LoVo (cell line): ENCODE measurements at places on chromosomes 6 and 20.

DNA sequence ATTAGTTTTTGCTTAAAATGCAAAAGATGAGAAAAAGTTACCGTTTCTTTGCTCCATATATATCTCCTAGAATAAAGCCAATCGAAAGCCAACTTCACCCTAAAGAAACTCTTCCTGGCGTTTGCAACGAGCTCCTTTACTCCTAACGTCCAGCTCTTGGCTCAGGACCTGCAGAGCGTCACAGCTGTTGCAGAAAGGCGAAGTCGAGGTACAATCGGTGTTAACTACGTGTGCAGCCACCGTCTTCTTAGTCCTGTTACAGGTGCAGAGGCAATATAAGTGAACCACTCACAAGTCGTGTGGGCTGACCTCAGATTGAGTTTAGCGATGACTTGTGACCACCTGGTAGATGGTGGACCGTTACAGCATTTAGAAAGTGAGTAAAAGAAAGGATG, 113.1 kb downstream of the TRIM27 start:
- DNase-seq, result no peak

DNA sequence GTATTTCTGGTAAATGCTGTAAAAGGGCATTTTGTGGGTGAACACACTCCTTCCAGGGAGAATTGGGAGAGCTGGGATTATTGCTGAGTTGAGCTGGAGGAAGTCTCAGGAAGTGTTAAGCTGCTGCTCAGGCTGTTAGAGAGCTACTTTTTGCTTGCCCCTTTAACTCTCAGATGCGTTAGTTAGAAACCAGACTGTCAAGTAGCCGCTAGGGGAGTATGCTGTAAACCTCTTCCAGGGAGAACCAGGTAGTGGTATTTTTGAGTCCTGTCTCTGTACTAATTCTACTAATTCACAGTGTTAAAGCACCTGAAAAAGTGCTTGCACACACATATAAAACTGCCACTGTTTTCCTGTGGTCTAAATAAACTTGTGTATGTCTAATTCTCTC, 6.6 kb upstream of the GFRAL start:
- DNase-seq, result no peak

DNA sequence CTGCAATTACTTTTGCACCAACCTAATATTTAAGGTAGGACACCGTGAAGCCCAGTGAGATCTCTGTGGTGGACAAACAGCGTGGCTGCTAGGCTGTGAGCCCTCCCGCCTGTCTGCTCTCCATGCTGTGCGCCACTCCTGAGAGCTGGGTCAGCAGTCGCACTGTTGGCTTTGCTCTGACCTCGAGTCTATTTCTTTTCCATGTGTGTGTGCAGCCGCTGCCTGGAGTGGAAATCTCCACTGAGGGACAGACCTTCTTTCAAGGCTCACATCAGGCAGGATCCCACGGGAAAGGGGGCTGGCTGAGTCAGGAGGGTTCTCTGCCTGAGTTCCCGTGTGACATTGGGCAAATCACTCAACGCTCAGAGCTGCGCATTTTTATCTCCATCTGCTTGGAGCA, 27.1 kb downstream of the RIPOR3 start:
- DNase-seq, result no peak

DNA sequence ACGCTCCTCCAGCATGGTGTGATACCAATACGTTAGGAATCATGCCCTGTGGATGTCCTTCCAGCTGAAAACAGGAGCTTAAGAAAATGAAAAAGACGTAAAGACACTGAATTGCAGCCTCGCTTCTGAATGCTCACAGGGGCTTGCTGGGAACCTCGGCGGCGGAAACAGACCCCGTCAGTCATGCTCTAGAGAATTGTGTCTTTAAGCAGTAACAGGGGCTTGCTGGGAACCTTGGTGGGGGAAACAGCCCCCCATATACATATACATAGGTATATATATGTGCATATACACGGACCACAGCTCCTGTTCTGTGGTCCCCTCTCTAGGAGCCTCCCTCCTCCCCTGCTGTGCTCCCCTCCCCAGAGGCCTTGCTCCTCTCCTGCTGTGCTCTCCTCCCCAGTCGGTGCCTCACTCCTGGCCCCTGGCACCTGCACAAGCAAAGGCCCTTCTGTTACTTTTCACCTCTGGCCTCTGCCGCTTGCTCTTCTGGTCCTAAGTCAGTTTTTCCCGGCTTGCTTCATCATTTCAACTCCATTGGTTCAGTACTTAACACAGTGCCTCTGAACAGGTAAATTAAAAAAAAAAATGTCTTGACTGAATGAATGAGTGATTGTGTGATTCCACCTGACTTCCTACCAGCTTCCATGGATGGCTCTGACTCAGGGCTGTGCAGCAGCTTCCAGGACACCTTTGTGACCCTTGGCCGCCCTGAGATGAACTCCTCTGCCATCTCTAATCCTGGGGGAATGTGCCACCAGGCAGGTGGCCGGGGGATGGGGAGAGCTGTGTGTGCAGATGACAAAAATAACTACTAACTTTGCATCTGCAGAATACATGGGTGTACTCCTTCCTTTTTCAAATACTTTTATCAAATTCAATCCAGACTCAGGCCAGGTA, 246.1 kb downstream of the SMOC2 start:
- DNase-seq, result no peak

DNA sequence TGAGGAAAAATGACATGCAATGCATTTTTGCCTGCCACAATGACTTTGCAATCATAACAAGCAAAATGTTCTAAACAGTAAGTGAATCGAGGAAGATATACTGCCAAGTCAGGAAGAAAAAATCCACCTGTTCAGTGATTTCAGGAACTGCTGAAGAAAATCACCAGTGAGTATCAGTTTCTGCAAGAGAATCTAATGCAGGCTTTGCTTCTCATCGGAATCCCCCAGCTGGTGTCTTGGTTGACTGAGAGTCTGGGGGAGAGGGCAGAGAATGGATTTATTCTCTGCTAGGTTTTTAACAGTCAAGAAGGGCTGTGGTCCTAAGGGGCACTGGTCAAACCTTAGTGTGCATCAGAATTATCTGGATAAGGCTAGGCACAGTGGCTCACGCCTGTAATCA, 363.4 kb downstream of the CDH26 start:
- no peak for DNase-seq

- DNase-seq, result no peak
Measured at GRCh38 chr6:125598422-125598821, 151.0 kb upstream of the HEY2 start.

- no peak for DNase-seq
Measured at GRCh38 chr20:15854911-15855310, 718.3 kb downstream of the KIF16B start.

GRCh38 chr6:54291146-54291545, 17.1 kb upstream of the TINAG start:
- DNase-seq, result no peak

GRCh38 chr6:106258726-106259125, 66.8 kb downstream of the ATG5 start:
- DNase-seq, result no peak

DNA sequence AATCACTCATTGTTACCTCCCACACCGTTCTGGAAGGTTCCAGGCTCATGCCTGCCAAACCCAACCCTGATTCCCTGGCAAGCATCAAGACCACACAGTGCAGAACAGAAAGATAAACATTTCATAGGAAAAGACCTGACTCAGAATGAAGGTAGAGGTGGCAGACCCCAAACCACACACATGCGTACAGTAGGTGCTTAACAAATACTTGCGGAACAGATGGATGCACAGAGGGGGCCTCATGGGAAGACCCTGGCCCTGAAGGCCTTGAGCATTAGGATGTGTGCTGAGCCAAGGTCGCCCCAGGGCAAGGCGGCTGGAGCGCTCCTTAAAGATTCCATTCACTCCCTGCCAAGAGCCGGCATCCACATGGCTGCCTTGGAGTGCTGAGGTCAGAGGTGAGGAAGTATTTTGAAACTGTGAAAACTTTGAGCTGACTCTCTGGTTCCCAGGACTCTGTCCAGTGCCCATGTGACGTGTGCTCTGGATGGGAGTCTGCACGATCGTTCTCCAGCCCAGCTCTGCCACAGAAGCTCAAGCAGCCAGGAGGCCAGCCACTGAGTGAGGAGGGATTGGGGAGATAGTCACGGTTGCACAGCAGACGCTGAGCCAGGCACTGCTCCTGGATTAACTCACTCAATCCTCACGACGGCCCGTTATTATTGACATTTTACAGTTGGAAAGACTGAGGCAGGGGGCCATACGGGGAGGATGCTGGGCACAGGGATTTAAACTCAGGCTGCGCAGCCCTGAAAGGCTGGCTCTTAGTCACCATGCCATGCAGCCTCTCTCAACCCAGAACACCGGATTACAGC, 65.5 kb upstream of the AFDN start:
- no peak for DNase-seq

DNA sequence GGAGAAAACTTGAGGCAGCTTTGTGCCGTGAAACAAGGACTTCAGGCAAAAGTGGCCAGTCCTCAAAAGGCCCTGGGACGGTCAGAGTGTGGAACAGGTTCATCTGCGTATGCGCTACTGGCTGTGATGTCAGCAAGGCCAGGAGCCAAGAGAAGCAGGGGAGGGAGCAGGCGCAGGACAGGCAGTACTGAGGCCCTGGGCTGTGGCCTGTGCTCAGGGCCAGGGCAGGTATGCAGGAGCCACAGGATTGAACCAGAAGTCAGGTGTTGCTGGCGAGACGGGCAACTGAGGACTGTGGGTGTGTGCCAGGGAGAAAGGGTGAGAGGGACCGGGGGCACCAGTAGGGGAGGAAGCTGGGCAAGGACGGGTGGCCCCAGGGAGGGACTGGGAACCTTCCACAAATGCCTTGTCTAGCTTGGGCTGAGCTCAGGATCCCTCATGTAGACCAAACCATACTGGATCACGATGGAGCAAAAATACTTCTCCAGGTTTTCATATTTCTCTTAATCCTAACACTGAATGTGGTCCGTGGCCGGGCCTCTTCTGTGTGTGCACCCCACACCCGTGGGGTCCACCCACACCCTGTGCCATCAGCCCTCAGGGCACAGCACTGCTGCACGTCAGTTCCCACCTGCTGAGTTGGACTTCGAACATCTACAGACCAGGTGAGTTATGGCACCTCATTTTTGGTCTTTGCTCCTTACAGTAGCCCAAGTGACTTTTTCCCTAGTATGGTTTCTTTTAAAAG, 46.9 kb downstream of the GINS1 start:
- no peak for DNase-seq

GRCh38 chr20:51340451-51340840, 202.1 kb downstream of the NFATC2 start:
- DNase-seq, result no peak

GRCh38 chr6:83038246-83038645, 27.4 kb downstream of the UBE3D start:
- no peak for DNase-seq

DNA sequence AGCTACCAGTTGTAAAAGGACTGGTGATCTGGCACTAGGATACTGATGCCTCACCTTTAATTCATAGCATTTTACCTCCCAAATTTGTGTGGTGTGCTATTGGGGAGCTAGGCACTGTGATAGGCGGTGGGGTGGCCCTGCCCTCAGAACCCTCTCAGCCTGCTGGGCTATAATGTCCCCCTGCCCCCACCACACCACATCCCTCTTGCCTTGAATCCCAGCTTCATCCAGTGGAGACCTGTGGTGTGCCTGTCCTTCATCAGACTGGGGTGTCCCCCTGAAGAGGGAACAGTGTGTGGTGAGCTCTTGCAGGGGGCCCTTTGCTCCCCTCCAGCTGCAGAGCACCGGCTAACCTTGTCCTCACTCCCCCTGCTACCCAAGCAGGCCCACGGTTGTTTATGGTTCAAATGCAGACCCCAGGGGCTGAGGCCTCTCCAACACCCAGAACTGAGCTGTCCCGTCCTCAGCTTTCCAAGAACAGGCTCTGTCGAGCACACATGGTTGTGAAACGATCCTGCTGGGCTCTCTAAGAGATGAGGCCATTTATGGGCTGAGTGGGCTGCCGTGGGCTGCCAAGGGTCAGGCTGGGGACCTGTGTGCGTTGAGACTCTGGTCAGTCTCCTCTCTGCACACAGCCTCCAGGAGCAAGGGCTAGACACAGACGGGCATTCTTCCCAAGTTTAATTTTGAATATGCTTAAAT, 26.9 kb upstream of the VEGFA start:
- no peak for DNase-seq

DNA sequence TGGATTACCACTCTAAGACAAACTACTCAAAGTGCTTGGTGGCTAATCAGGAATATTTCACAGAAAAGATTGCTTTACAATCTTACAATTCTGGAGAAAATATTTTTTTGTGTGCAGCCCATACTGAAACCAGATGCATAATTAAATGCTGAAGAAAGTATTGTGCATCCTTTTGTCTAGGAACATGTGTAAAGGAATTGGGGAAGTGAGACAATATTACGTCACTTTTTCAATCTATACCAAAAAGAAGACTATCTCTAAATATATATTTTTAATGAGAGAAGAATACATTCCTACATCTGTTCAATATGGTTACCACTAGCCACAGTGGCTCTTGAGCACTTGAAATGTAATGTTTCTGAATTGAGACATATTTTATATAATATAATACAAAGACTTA, 992.5 kb upstream of the ADGRB3 start:
- DNase-seq, result no peak

- no peak for DNase-seq
Measured at GRCh38 chr20:19414600-19414999, 202.2 kb downstream of the SLC24A3 start.

DNA sequence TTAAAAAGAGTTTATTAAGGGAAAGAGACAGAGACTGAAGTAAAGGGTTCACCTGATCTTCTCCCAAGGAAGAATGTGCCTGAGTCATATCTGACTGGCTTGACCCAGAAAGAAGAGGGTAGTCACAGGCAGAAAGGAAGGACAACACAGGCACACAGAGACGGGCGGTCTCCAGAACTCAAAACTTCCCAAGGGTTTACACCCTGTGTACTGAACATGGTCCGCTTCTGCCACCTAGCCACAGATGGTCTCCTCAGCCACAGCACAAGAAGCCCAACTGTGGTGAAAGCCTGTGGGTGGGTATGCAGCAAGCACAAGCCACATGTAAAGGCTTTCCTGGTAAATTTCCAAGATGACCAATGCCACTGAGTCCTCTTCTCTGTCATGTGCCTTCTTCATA, 17.2 kb downstream of the UNC5CL start:
- peak; percentile 6 for DNase-seq

DNA sequence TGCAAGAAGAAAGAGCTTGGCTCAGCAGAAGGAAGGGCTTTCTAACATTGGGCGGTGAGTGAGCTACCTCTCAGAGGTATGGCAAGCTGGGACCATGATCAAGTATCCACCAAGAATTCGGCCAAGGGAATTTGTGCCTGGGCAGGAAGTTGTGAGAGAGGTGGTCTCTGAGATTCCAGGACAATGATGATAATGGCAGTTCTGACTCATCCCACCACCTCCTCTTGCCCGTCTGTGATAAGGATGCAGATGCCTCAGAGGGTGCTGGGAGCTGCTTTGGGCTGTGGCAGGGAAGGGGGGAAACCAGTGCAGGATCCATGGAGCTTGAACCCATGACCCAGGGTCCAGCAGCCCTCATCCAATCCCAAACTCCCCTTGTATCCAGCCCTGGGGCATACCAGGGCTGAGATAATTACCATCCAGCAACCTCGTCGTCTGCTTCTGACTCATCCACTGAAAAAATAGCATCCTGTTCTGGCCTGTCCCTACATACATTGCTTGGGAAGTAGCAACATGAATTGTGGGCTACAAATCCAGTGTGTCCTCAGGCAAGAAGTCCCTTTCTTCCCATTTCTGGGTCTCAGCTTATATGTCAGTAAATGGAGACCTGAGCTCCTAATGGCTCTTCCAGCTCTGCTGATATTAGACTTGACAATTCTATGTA, 5.9 kb downstream of the TGM6 start:
- no peak for DNase-seq

- DNase-seq, result no peak
Measured at GRCh38 chr6:4377603-4378002, 242.2 kb upstream of the ECI2 start.
